ENCODE measurements at places on chromosomes 2 and 18.

DNA sequence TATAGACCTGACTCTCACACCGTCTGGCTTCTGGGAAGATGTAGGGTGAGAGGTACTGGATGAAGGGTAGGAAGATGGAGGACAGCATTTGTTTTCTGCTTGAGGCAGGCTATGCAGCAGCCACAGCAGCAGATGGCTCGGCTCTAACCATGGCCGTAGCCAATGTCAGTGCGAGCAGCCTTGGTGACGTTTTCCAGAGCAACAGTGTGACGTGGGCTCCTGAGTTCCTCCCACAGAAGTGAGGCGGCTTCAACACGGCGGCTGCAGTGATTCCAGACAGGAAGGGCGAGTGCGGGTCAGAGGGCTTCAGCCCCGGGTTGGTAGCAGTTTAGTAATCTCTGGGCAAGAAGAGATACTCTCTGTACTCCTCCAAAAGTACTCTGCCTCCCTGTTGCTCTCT lies 133.0 kb upstream of the MYT1L start:
- DNase-seq = no peak

- DNase-seq = no peak
These were observed 62.5 kb downstream of the TGOLN2 start for GRCh38 chr2:85265304-85265703.

DNA sequence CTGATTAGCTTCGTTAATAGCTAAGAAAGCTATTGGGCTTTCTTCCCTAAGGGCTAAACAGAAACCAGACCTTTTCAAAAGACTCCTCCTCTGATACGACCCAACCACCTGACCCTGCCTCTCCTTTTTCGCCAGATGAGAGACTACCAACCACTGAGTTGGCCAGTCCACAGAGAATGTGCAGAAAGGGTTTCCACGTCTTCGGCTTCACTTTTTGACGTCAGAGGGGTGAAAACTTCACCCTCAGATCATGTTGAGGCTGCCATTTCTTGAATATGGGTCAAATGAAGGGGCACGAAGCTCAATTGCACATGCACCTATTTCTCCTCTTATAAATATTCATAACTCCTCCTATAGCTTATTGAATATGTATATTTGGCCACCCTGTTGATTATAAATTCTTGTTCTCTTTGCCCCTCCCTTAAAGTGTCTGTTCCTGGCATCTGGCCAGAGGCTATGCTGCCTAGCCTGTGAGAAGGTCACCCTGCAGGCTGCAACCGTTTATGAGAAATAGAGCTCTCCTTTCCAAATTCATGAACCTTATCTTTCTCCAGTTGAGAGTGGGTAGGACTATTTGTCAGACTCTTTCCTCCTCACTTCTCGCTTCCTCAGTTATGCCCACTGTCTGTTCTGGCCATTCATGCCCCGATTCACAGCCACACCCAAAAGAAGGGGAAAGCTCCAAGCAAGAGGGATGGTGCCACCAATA lies 301.6 kb downstream of the STK39 start:
- no peak for DNase-seq

- no peak for DNase-seq
These were observed 152.2 kb downstream of the PID1 start for GRCh38 chr2:229118927-229119326.

- no peak for DNase-seq
These were observed 225.5 kb downstream of the AGAP1 start for GRCh38 chr2:235719146-235719942.

Measured in GM12892 (cell line).